ENCODE measurements at places on chromosomes 16 and 17. TPM values are rescaled to one million over a fixed set of nuclear protein-coding genes. Genes with fewer than 3 reads are reported as not detected.

The HEATR9 gene
- total RNA-seq: not detected

The DHODH gene
- total RNA-seq: 8.3 TPM

The SLC5A2 gene
- 0.21 TPM for total RNA-seq

The MPG gene
- 103 TPM for total RNA-seq

The DRC3 gene
- total RNA-seq: 0.81 TPM

The OR4D1 gene
- total RNA-seq: not detected

The MRPL28 gene
- total RNA-seq: 131 TPM

The KLHL11 gene
- total RNA-seq: 14.9 TPM

The GALR2 gene
- total RNA-seq: 0.15 TPM

The KRT33A gene
- total RNA-seq: not detected

The AGRP gene
- not detected for total RNA-seq

The DPEP2 gene
- total RNA-seq: not detected

The HIC1 gene
- 38.8 TPM for total RNA-seq

The DNAAF8 gene
- total RNA-seq: 2.9 TPM

The EXOSC6 gene
- total RNA-seq: 21.4 TPM

The C17orf78 gene
- not detected for total RNA-seq

The TNFSF12 gene
- 26.9 TPM for total RNA-seq

The TEDC2 gene
- 8.3 TPM for total RNA-seq

The IRX5 gene
- total RNA-seq: 6.0 TPM

The ACSM2A gene
- not detected for total RNA-seq

The RNF135 gene
- 10.9 TPM for total RNA-seq

The GPR142 gene
- total RNA-seq: not detected

The NOD2 gene
- not detected for total RNA-seq

The KRTAP16-1 gene
- total RNA-seq: not detected

The P2RX1 gene
- total RNA-seq: not detected

The APOBR gene
- total RNA-seq: not detected

The ITGAD gene
- total RNA-seq: not detected

The PYDC1 gene
- not detected for total RNA-seq

The LPO gene
- total RNA-seq: not detected

The PRR29 gene
- 0.18 TPM for total RNA-seq

The BIRC5 gene
- total RNA-seq: 88.7 TPM

The TP53TG3B gene
- total RNA-seq: 0.26 TPM

The SMTNL2 gene
- not detected for total RNA-seq

The ERN2 gene
- total RNA-seq: not detected

The SLC25A39 gene
- total RNA-seq: 111 TPM

The TBC1D3L gene
- 1.5 TPM for total RNA-seq

The ST6GALNAC1 gene
- not detected for total RNA-seq

The WNT9B gene
- not detected for total RNA-seq

The NHLRC4 gene
- 0.27 TPM for total RNA-seq

The CA7 gene
- total RNA-seq: not detected

The GAST gene
- total RNA-seq: not detected

The MFSD11 gene
- total RNA-seq: 16.3 TPM

The CDRT15L2 gene
- not detected for total RNA-seq

The IL17C gene
- not detected for total RNA-seq

The ABCA6 gene
- total RNA-seq: not detected

The GCSH gene
- 33.8 TPM for total RNA-seq

The PHOSPHO1 gene
- total RNA-seq: not detected

The ABCC11 gene
- total RNA-seq: 0.18 TPM

Data from HFFc6 (cell line).